CD4-positive, CD25-positive, alpha-beta regulatory T cell (primary cell): ENCODE measurements at places on chromosomes 7 and 10.

- no peak for DNase-seq
These were observed 81.8 kb downstream of the PAX2 start for GRCh38 chr10:100826983-100827818.

DNA sequence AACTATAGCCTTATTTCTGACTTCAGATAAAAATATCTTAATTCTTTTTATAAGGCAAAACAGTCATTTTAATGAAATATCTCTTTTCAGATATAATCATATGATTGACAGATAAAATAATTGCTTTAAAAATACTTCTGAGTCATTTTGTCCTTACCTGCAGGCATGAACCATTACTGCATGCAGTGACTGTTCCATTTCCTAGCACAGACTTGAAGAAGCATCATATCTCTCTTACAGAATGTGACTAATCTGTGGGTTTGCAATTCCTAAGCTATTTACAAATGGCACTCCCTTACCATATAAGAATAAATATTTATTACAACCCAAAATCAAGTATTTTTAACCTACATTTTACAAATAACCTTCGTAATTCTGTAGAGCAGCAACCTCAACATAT, 120.7 kb downstream of the SRPK2 start:
- no peak for DNase-seq

DNA sequence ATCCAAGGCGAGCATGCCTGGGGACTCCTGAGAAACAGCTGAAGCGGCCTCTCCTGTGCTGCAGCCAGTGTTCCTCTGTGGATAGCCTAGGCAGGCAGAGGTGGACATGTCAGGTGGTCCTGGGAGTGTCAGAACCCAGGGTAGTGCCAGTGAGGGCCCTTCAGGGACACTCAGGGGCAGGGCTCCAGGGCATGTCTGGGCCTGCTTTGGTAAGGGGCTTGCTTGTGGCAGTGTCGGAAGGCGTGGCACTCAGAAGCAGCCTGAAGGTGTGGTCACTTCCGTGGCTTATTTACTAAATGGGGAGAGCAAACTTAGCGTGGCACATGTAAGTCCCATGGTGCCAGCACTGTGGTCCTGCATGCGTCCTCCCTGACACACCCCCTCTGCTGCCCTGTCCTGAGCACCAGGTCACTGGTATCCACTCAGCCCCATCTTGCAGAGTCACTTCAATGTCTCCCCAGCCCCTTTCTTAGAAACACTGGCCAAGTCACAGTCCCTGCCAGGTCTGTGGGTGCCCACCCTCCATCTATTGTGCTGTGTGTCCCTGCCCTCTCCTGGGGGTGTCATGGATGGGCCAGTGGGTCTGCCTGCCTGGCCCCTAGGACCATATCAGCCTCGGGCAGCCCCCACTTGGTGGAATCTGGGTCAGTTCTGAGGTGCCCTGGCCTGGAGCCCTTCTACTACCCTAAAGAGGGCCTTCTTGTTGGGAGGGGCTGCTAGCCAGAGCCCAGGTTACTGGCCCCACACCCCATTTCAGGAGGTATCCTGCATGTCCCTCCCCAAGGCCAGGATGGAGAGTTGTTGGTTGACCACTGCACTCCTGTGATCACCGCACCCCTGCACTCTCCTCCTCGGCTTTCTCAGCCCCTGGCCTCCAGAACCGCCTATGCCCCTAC, 6.4 kb downstream of the ZMIZ2 start:
- DNase-seq, result no peak

- DNase-seq, result no peak
These were observed 61.8 kb upstream of the LRRN3 start for GRCh38 chr7:111029141-111029572.

- peak; percentile 3 for DNase-seq
These were observed 22.7 kb downstream of the FAM237B start for GRCh38 chr7:90298145-90299038.
